ELR (cell line): ENCODE measurements at places on chromosomes 1 and 21.

GRCh38 chr1:90335558-90335957 lies 340.6 kb downstream of the ZNF326 start:
- DNase-seq = no peak

GRCh38 chr21:41246808-41247207 lies 69.8 kb upstream of the FAM3B start:
- no peak for DNase-seq

DNA sequence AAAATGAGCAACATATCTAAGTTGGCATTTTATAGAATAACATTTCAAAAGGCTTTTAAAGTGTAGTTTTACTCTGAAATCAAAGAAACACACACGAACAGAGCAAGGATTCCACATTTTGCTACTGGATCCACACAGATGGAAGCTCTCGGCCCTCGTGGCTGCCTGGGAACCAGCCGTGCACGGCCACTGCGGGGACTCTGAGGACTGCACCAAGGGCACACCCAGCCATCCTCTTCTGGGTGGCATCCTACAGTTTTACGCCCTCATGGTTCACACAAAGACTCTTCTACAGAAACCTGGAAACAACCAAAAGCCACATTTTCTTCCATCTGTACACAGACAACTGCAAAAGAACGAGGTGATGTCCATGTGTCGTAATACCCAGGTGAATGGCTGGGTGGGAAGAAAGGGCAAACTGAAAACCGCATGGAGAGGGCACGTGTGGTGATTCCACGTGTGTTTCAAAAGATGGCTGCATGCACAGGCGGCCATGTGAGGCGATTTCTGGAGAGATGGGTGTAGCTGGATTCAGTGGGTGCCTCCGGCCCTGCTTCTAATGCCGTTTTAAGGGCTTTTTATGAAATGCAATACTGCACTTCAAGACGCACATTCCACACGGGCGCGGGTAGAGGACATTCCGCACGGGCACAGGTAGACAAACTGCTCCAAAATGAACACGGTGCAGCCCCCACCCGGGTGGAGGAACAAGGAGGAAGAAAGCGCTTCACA lies 8.1 kb downstream of the POFUT2 start:
- DNase-seq = no peak

DNA sequence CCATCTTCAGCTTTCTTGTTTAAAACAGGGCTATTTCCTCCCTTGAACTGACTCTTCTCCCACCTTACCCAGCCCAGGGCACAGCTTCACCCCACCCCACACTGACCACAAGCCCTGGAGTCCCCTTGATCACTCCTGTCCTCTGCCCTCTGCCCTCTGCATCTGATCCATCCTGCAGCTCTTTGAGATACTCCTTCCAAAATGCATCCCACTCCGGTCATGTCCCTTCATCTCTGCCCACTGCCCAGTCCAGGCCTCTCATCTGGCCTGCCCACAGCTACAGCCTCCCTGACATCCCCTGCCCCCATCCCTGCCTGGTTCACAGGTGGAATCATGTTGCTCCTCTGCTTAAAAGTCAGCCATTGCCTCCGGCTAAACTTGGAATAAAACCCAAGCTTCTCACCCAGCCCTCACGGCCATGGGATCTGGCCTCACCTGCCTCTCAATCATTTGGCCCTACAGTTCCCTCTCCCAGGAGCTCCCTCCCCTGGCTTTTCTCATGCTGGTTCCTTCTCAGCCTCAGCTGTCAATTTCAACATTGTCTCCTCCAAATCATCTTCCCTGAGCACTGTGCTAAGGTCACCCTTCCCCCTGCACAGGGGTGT lies 202.0 kb downstream of the MATN1 start:
- DNase-seq = no peak

GRCh38 chr1:62370594-62370993 lies 51.4 kb upstream of the KANK4 start:
- no peak for DNase-seq

DNA sequence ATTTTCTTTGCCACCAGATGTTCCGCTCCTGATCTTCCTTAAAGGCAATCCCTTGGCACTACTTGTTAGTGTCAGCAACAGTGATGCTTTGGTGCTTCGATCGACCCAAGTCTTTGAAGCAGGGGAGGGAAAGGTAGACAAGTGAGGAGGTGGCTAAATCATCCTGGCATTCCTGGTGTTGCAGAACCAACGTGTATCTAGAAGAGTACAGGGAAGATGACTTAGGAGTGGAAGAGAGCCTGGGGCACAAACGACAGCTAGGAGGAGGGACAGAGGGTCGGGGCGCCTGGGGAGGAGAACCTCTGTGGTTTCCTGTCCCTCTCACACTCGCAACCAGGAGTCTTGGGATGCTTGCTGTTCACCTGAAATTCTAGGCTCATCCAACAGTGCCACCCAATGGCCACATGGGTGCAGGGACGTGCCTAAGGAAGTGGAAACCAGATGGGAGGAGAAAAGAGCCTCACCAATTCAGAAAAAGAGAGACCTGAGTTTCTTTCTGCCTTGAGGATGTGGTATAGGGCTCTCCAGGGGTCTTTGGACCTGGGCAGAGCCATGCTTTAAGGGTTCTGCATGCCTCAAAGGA lies 9.5 kb upstream of the KCNA2 start:
- peak; percentile 72 for DNase-seq

- DNase-seq = peak; percentile 83
Measured at GRCh38 chr1:207051191-207051943, at the start of gene YOD1. Gene YOD1, minus strand, starts transcription at chr1:207051208. Its CDS starts 178 bp downstream, at chr1:207051030.

- DNase-seq = no peak
Measured at GRCh38 chr1:3502641-3503524, 48.4 kb downstream of the ARHGEF16 start.

- DNase-seq = peak; percentile 48
Measured at GRCh38 chr1:97396463-97396862, 524.4 kb downstream of the DPYD start.

- DNase-seq = no peak
Measured at GRCh38 chr1:228010921-228011320, 4.1 kb downstream of the WNT3A start.

DNA sequence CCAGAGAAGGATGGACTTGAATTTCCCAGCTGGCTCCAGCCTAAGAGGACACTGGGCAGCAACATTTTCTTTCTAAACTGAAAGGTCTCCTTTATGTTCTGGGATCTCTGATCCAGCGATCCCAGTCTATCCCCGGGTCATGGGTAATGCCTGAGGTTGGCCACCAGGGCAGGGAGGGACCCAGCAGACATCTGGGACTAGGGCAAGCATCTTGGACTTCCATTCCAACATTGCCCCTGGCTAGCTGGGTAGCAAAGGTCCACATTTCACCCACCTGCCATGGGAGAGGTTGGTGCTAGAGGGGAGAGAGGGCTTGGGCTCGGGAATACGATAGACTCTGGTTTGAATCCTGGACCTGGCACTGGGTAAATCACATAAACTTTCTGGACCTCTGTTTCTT lies 84.6 kb downstream of the LRRN2 start:
- DNase-seq = peak; percentile 21

DNA sequence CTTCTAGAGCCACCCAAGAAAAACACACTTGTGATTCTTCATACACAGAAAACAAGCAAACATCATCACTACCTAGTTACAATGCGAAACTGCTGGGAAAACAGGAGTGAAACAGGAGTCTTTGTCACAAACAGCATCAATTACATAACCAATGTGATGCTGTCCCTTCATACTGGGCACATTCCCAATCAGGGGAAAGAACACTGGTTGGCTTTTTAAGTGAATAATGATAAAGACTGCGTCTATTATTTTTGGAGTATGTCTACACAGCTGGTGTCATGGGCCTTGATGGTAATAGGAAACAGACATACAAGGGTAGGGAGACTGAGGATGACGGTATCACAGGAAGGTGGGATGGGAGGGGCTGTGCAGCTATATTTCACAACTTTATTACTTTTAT lies 43.3 kb downstream of the SIPA1L2 start:
- no peak for DNase-seq

GRCh38 chr1:9717193-9718005 lies 65.9 kb downstream of the PIK3CD start:
- no peak for DNase-seq

DNA sequence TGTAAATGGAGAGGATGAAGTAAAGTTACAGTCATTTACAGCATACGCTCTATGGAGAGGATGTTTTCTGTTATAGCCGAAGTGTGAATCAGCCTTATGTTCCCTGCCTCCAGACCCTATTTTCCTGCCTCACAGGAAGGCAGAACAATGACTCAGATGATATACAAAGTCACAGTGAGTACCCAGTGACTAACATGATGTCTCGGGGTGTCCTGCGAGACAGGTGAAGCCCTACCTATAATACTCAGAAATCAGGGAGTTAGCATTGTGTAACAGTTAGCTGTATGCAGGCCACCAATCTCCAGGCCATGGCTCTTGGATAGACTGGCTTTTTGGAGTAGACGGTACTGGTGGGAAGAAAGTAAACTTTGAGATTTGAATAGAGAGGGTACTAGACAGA lies 55.6 kb upstream of the FBXO28 start:
- peak; percentile 89 for DNase-seq

DNA sequence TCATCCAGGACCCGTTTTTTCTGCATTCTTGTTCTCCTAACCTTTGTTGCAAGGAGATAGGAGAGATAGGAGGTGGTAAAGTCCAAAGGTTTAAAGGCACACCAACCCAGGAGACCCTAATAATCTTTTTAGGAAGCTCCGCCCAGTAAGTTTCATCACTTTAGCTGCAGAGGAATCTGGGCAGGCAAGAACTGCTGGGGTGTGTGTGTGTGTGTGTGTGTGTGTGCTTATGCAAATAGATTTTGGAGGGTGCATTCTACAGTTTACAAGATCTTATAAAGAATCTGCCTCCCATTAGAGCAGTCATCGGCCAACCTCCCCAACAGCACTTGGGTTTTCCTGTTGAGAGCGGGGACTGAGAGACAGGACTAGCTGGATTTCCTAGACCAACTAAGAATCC lies 3.9 kb upstream of the IL10 start:
- DNase-seq = no peak

- peak; percentile 81 for DNase-seq
Measured at GRCh38 chr1:234486858-234487840, 8.2 kb upstream of the TARBP1 start.

DNA sequence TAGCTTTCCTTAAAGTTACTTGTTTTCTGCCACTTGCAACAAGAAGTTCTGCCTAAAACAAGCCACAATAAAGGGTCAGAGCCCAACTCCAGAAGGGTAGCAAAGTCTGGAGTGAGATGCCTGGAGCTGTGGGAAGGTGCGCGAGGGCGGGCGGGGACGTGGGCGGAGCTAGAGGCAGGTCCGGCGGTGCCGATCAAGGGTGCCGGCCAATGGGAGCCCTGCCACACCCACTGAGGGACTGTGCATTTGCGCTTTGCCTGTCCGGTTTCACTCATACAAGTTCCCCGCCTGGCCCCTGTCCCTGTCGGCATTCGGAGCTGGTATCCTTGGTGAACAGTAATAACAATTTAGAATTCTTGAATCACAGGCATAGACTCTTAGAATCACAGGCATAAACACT lies 732.4 kb downstream of the MATN1 start:
- DNase-seq = no peak

GRCh38 chr1:22801761-22802160 lies 91.1 kb downstream of the EPHB2 start:
- DNase-seq = no peak

DNA sequence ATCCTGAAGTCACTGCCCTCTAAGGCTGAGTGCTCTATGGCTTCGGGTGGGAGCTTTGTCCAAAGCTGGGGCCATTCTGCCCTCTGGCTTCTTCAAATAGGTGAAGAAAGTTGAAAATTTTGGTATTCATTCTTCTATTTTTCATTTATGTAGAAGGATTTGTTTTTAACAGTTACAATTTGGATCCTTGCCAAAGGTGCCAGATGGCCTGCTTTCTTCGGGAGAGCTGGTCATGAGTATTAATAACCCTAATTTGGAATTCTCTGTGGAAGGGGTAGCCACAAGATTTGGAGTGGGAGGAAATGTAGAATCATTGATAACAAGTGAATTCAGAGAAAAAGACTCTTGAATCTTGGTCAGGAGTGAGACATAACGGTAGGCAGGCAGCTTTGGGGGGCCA lies 370.4 kb upstream of the ST6GALNAC5 start:
- DNase-seq = no peak

GRCh38 chr1:229344139-229344538 lies 1.3 kb upstream of the CCSAP start:
- no peak for DNase-seq

GRCh38 chr1:153527023-153527682 lies 8.6 kb downstream of the S100A6 start:
- DNase-seq = peak; percentile 59

DNA sequence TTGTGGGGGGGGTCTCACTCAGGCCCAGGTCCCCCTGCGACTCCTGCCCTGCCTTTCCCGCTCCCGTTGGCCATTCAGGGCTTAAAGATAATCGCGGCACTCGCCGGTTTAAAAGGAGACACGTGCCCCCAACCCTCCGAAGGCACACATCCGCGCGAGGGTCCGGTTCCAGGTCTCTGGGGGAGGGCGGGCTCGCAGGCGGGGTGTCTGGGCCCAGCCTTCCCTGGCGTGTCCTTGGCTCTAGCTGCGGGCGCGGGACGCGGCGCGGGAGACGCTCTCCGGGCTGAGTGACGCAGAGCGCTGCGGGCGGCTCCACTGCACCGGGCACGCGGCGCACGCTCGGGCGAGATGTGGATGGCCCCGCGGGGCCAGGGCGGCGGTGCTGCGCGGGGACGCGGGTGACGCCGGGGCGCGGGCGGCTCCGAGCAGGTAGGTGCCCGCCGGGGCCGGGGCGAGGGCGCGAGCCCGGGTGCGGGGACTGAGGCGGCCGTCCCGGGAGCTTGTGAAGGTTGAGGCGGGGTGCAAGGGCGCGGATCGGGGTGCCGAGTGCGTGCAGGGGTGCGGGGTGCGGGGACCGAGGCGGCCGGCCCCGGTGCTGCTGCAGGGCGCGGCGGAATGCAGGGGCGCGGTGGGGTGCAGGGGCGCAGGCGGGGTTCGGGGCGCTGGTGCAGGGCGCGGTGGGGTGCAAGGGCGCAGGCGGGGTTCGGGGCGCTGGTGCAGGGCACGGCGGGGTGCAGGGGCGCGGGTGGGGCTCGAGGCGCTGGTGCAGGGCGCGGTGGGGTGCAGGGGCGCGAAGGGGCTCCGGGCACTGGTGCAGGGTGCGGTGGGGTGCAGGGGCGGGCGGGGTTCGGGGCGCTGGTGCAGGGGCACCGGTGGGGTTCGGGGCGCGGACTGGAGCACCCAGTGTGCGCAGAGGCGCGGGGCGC lies 3.3 kb upstream of the TRPM2 start:
- no peak for DNase-seq

- DNase-seq = peak; percentile 54
Measured at GRCh38 chr1:229271448-229272159, 693 bp downstream of the RAB4A start.

- no peak for DNase-seq
Measured at GRCh38 chr1:63937461-63938022, 163.7 kb downstream of the ROR1 start.

GRCh38 chr21:37380349-37381323 lies 14.1 kb downstream of the DYRK1A start:
- no peak for DNase-seq

DNA sequence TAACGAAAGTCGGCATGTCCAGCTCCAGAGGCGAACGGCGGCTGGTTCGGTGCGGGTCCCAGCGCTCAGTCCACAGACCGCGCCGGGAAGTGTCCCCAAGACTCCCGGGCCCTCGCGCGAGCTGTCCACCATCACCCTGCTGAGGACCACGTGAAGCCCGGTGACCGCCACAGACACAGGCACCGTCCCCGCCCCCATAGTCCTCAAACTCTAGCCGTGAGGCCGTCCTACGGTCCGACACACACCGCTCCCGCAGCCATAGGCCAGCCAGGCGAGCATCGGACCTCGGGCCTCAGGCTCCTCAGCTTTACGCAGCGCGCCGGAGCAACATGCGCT lies 535 bp downstream of the SETD4 start:
- DNase-seq = peak; percentile 53
